ENCODE measurements at places on chromosomes 13 and 19.

GRCh38 chr19:1411255-1412191 lies 4.1 kb downstream of the DAZAP1 start:
- DNase-seq, result peak; percentile 70

GRCh38 chr19:49442354-49442753 lies 1.0 kb upstream of the SLC17A7 start:
- peak; percentile 64 for DNase-seq

DNA sequence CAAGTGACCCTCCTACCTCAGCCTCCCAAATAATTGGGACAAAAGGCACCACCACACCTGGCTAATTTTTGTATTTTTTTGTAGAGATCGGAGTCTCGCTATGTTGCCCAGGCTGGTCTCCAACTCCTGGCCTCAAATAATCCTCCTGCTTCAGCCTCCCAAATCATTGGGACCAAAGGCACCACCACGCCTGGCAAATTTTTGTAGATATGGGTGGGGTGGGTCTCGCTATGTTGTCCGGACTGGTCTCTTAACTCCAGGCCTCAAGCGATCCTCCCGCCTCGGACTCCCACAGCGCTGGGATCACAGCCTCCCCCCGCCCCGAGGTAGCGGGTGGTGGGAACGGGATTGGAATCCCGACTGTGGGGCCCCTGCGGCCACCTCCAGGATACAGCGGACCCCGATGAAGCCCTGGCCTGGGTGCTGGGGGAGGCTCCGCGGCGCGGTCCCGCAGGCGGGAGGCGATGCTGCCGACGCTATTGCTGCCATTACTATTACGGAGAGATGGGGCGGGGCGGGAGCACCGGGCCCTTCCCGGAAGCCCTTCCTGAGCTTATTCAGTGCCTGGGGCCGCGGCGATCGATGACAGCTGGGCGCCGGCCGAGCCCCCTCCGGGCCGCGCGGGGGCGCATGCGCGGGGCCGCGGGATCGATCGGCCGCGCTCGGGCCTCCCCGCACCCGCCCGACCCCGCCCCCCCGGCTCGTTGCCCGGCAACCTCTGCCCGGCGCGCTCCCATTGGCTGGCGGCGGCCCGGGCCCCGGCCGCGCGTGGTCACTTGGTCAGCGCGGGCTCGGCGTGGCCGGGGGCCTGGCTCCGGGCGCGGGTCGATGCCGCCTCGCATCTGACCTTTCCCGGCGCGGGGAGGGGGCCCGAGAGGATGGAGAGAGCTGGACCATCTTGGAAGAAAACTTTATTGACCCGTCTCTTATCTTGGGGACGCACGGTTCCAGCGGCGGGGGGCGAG lies 27.9 kb upstream of the ONECUT3 start:
- DNase-seq, result peak; percentile 90

DNA sequence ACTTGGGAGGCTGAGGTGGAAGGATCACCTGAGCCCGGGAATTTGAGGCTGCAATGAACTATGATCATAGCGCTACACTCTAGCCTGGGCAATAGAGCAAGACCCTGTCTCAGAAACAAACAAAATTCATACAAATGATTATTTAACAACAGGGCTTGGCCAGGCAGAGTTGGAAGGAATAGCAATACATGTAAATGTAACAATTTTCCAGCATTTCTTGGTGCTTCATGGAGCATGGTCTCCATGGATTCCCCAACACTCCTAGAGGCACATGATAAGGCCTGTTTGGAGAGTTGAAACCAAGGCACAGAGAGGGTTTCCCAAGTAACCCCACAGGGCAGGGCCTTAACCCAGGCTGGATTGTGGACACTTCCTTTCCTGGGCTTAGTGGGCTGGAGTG lies 10.2 kb downstream of the INSL3 start:
- DNase-seq, result no peak

- peak; percentile 68 for DNase-seq
Measured at GRCh38 chr13:58619396-58620113, 988.0 kb downstream of the PCDH17 start.

- no peak for DNase-seq
Measured at GRCh38 chr13:52158629-52159158, 703 bp downstream of the NEK3 start.

DNA sequence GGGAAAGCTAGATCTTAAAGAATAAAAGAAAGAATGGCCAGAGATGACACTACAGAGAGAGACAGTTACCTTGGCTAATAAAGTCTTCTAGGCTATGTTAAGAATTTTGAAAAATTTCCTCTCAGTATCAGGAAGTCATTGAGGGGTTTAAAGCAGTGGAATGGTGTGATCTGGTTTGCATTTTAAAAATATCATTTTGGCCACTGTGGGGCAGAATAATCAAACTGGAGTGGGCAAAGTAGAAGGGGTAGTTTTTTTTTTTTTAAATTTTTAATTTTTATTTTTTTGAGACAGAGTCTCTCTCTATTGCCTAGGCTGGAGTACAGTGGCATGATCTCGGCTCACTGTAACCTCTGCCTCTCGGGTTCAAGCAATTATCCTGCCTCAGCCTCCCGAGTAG lies 4.4 kb upstream of the CNMD start:
- DNase-seq, result no peak

- DNase-seq, result no peak
Measured at GRCh38 chr13:42494157-42494556, 79.8 kb upstream of the TNFSF11 start.

GRCh38 chr13:110520431-110521295 lies 40.9 kb downstream of the RAB20 start:
- DNase-seq, result no peak

GRCh38 chr13:29868581-29868980 lies 18.2 kb upstream of the UBL3 start:
- DNase-seq, result no peak

GRCh38 chr13:28474491-28475134 lies 20.3 kb downstream of the FLT1 start:
- DNase-seq, result no peak

- DNase-seq, result peak; percentile 55
Measured at GRCh38 chr19:7831452-7831851, 1.4 kb downstream of the EVI5L start.

DNA sequence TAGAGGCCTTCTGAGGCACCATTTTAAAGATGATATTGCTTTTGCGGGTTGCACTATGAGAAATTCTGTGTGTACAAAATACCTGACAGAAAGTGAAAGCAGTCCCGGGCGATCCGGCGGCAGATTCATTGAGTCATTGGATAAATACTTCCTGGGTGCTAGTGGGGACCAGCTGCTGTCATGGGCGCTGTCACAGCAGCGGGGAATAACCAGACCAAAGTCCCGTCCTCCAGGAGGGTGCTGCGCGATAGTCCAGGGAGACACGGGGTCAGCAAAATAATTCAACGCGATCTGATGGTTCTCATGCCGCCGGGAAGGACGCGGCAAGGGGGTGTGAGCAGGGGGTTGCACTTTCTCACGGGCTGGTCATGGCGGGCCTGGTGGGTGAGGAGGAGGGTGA lies 13.5 kb downstream of the ZFR2 start:
- DNase-seq, result no peak

DNA sequence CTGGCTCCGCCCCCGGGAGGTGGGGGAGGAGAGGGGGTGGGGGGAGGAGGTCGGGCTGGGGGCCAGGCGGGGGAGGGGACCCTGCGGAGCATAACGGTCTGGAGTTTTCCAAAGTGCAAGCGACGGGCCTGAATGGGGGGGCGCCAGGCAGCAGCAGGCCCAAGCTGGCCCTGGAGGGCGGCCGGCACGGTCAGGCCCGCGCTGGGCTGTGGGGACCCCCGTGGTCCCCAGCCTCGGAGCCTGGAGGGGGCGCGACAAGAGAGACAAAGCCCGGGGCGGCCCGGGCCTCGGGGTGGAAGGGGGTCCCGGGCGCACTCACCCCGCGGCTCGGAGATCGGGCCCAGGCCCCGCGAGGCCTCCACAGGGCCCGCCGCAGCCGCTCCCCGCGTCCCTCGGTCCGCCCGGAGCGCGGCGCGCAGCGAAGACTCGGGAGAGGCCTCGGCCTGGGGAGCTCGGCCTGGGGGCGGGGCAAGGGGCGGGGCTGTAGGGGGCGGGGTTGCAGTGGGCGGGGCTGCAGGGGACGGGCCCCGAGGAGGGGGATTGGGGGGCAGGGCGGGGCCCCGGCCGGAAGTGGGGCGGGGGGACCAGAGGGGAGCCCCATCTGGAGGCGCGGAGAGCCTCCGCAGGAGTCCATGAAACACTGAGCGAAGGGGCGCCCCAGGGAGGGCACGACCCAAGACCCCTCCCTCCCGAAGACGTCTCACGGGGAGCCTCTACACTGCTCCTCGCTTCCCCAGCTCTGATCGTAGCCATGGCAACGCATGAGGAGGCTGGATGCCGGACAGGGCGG lies 47.6 kb downstream of the PTPRS start:
- peak; percentile 81 for DNase-seq

DNA sequence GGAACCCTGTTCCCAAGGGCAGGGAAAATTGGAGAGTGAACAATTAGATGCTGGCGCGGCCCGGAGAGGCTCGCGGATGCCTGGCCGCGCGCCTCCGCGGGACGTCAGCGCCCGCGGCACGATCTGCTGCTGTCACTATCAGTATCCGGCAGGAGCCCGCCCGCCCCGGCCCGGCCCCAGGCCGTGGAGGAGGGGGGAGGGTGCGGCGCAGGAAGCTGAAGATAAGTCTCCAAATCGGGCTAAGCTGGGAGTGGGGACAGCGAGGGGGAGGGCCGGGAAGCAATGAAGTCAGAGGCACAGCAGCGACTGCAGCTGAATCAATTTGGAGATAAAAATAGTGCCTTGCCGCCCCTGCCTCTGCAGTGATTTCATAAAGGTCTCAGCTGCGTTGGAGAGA lies 441.5 kb upstream of the KLF12 start:
- DNase-seq, result peak; percentile 76

GRCh38 chr13:95426631-95427030 lies 125.4 kb upstream of the ABCC4 start:
- DNase-seq, result no peak

- DNase-seq, result peak; percentile 70
Measured at GRCh38 chr13:31160857-31161556, 697 bp downstream of the HSPH1 start.

DNA sequence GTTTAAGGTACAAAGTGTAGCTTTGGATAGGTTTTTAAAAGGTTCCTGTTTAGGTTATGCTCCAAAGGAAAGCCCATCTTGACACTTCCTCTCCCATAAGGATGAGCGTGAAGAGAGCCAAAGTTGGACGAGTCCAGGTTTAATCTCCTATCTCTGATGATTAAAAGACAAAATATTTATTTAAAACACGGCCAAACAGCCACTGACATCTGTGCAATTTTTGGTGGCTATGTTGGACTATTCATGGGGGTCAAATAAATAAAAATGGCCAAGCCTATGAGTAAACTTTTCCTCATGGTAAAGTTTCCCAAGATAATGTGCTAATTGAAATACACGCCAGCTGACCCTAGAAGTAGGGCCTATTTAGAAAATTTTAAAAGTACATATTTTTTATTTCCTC lies 69.0 kb upstream of the DOCK9 start:
- no peak for DNase-seq

DNA sequence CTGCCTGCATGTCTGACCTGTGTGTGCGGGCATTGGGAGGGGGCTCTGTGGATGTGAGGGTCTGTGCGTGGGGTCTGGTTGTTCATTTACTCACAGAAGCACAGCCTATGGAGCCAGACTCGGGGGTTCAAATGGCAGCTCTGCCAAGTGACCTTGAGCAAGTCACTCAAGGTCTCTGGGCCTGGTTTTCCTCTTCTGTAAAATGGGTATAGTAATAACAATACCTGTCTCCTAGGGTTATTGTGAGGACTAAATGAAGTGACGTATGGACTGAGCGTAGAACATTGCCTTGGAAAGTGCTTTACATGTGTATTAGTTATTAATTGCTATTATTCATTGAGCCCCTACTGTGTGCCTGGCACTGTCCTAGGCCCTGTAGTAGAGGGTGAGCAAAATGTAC lies 24.4 kb downstream of the CKM start:
- DNase-seq, result no peak

DNA sequence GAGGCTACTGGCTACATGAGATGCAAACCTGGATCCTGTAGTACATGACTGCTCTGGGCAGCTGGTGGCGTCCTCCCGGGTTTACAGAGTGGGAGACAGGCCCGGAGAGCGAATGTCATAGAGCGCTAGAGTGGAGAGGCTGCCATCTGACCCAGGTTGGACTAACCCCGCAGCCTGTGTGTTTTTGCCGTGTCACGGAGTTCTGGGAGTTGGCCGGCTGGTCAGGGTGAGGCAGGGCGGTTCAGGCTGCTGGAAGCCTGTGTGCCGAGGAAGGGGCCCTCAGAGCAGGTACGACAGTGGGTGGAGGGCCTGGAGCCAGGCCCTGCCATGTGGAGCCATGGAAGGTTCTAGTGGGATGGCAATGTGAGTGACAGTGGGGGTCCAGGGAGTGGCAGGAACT lies 12.5 kb downstream of the CRTC1 start:
- DNase-seq, result no peak

- DNase-seq, result no peak
Measured at GRCh38 chr13:31050486-31051400, 111.0 kb downstream of the HSPH1 start.

GRCh38 chr13:21948769-21949474 lies 278.0 kb downstream of the FGF9 start:
- no peak for DNase-seq

DNA sequence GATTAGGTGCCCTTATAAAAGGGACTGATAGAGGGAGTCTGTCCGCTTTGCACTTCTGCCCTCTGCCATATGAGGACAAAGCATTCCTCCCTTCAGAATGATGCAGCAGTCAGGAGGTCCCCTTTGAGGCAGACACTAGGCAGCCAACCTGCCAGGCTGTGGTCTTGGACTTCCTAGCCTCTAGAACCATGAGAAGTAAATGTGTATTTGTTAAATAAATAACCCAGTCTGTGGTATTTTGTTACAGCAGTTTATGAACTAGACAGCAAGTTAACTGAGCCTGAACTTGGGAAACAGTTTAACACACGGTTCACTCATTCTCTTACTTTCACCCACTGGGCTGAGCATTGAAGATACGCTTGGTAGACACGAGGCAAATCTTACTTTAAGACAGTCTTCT lies 313.2 kb downstream of the UQCRFS1 start:
- DNase-seq, result no peak

- no peak for DNase-seq
Measured at GRCh38 chr19:42229301-42229854, 9.3 kb downstream of the ZNF526 start.

- DNase-seq, result no peak
Measured at GRCh38 chr13:76796851-76797250, 89.4 kb downstream of the KCTD12 start.

DNA sequence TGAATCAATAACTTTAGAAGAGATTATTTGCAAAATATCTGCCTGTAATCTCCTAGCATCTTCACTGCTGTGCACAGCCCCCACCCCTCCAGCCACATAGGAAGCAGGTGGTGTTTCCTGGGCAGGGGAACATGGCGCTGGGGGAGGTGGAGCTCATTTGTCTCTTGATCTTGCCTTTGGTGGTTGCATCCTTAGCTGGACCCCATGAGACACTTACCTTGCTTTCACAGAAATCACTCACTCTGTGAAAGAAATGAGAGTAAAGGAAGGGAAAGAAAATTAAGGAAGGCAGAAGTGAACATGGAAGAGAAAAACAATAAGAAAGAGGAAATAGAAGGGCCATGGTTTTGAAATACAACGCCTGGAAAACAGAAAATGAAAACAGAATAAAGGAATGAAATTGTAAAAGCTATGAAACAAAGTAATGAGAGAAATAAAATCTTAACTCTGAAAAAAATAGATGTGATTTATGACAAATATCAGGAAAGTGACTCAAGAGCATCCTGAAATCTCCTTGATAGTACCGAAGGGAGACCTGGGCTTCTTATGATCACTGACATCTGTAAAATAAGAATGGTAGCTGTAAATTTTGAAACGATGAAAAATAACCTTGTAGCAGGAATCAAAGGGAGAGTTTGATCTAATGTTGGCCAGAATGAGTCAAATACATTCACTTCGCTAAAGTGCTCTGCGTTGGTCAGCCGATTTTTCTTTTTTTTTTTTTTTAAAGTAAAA lies 17.2 kb upstream of the RNASEH2B start:
- DNase-seq, result peak; percentile 33

- DNase-seq, result no peak
Measured at GRCh38 chr13:106393776-106394175, 141.7 kb downstream of the EFNB2 start.

Measured in glutamatergic neuron (in vitro differentiated cells).